Activated CD4-positive, alpha-beta T cell treated with anti-CD3 and anti-CD28 coated beads, Interleukin-2, Interleukin-6, amounts not matched to agents 100 ng/mL and 50 ng/mL, durations not matched to agents 16 hours and 8 hours (primary cell): ENCODE measurements at places on chromosomes 1 and 21.

GRCh38 chr21:45957981-45958600 is 23.5 kb upstream of the COL6A1 start:
- DNase-seq = no peak

DNA sequence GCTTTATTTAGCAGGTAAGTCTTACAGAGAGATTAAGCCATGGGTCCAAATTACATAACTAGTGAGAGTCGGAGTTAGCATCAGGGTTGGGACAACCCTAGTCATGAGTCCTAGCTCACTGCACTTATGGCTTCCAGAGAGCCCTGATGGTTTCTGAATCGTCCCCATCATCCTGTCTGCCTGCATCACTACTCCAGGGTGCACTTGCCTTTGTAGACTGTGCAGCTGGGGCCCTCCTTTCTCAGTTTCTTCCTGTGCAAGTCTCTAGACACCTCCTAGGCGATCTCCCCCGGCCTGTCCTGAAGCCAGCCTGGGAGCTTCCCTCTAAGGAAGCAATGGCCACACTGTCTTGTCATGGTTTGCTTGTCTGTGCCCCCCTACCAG is 37.1 kb downstream of the KIAA0040 start:
- DNase-seq = no peak

DNA sequence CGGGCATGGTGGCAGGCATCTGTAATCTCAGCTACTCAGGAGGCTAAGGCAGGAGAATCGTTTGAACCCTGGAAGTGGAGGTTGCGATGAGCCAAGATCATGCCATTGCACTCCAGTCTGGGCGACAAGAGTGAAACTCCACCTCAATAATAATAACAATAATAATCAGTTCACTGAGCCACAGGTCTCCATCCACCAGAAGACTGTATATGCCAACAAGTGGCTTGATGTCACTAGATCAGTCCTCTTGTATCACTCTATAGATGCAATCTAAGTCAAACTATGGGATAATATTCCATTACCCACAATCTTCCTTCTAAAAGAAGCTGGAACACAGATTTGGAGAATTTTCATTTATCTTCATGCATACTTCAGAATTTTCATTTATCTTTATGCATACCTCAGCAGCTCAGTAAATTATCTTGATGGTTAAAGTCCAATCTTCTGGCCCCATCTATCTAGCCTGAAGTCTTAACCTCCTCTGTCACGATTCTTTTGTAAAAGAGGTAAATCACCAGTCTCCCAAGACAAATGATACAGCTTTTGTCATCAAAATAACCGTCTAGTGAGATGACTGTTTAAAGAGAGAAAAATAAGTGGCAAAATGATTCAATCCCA is 61.8 kb downstream of the PUM1 start:
- DNase-seq = no peak

GRCh38 chr1:207691841-207692240 is 46.9 kb downstream of the CR1L start:
- no peak for DNase-seq

GRCh38 chr1:218739426-218739825 is 394.3 kb downstream of the TGFB2 start:
- no peak for DNase-seq

DNA sequence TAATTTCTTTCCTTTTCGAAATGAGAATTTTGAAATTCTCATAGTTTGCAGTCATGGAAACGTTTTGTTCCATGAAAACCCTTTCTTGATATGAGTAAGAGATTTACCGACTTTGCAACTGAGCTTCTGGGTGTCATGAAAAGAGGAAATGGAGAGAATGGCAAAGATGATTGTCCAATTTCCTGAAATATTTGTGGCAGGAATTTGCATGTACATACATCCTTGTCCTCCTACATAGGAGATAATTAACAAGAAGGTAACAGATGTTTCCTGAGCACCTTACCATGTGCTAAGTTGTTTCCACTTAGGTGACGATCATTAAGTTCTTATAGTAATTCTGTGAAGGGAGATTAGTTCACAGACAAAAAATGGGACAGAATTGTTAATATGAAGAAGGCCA is 170.7 kb downstream of the NEGR1 start:
- DNase-seq = no peak

DNA sequence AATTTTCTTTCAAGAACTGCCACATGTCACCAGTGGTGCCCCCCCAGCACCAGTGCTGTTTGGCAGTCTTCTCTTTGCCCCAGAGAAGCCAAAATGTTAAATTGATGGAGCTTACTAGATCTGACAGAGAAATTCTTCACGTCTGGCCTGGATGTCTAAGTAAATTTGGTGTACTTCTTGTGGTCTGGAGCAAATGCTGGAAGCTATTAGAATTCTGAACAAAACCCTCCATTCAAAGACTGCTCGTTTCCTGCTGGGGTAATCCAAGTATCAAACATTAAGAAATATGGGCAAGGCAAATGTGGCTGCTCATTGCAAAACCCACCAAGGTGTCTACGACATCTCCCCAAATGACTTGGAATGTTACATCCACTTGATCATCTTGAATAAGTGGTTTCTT is 92.3 kb downstream of the ROR1 start:
- DNase-seq = no peak
